ENCODE measurements at places on chromosomes 12 and 14.
A peak's percentile ranks its signal among the peaks of the same experiment; 100 is the strongest.

DNA sequence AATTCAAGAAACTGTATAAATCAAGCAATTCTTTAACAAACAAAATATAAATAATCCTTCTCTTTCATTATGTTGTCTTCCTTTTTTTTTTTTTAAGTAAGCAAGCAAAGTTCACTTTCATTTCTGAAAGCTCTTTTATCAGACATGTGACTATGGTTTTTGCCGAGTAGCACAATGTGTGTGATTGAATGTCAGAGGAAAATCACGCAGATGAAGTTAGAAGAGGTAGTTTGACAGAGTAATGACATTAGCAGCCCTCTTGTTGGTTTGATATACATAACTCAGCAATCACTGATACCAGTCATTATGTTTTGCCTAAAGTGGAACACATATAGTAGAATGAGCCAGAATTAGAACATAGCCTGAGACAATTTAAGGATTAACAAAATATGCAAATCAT lies 19.0 kb downstream of the ALX1 start:
- no peak for DNase-seq
- H3K4me1 ChIP-seq: no peaks in the 10 kb centered on the region
- H3K4me3 ChIP-seq: no peak overlapping the region
- no peak overlapping the region for H3K27ac ChIP-seq
- no peaks in the 10 kb centered on the region for H3K36me3 ChIP-seq

GRCh38 chr12:127153996-127154395 lies 1113.0 kb upstream of the TMEM132C start:
- H3K4me3 ChIP-seq: no peak overlapping the region
- H3K27me3 ChIP-seq: no peaks in the 10 kb centered on the region
- DNase-seq: no peak
- H3K27ac ChIP-seq: no peak overlapping the region
- H3K4me1 ChIP-seq: no peaks in the 10 kb centered on the region

GRCh38 chr12:65779091-65779642 lies 45.1 kb upstream of the HMGA2 start:
- no peaks in the 10 kb centered on the region for H3K4me1 ChIP-seq
- peaks cover 37% of the 10 kb centered on the region for H3K27me3 ChIP-seq
- no peak for DNase-seq
- no peak overlapping the region for H3K27ac ChIP-seq
- no peaks in the 10 kb centered on the region for H3K36me3 ChIP-seq
- H3K4me3 ChIP-seq: no peak overlapping the region

- H3K27ac ChIP-seq: no peak overlapping the region
- peaks cover 13% of the 10 kb centered on the region for H3K27me3 ChIP-seq
- peaks cover 2% of the 10 kb centered on the region for H3K4me1 ChIP-seq
- no peak overlapping the region for H3K4me3 ChIP-seq
These were observed 220.1 kb upstream of the C14orf180 start for GRCh38 chr14:104359301-104359968.

- peaks cover 21% of the 10 kb centered on the region for H3K4me1 ChIP-seq
- H3K36me3 ChIP-seq: no peaks in the 10 kb centered on the region
- H3K4me3 ChIP-seq: peak within 1 kb of the TSS; percentile 77
- H3K27ac ChIP-seq: peak within 1 kb of the TSS; percentile 30
These were observed at the start of gene RILPL1 for GRCh38 chr12:123533672-123534643. Gene RILPL1 (minus strand): TSS chr12:123533719. CDS start chr12:123533482, 237 bp downstream.

DNA sequence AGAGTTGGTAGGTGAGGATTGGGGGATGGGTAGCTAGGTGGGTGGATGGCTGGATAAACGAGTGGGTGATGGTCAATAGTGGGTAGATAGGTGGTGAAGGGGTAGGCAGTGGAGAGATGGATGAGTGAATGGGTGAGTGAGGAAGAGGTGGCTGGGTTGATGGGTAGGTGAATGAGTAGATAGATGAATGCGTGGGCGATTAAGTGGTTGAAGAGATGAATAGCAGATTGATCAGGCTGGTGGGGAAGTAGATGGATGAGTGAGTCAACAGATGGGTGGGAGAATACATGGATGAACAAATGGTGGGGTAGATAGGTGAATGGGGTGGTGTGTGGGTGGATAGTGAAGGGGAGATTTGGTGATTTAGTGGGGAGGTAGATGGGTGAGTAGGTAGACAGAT lies 51.1 kb downstream of the SYNE3 start:
- no peaks in the 10 kb centered on the region for H3K27me3 ChIP-seq
- H3K4me1 ChIP-seq: peaks cover 38% of the 10 kb centered on the region
- peaks cover 43% of the 10 kb centered on the region for H3K36me3 ChIP-seq
- no peak overlapping the region for H3K4me3 ChIP-seq
- H3K27ac ChIP-seq: peak overlapping the region; percentile 55
- no peak for DNase-seq

DNA sequence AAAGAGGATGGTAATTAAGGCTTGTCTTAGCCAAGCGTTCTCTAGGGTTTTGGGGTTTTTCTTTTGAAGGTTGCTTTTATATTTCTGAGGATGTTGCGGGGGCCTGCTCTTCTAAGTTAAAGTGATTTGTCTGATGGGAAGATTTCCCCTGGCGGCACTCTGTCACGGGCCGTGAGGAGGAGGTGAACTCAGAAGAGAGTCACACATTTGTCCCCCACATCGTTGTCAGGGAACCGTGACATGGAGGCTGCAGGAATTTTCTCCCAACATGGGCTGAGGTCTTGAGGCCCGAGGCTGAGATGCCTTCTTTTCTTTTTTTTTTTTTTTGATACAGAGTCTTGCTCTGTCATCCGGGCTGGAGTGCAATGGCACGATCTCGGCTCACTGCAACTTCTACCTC lies 71.5 kb downstream of the ADGRD1 start:
- H3K36me3 ChIP-seq: no peaks in the 10 kb centered on the region
- peaks cover 33% of the 10 kb centered on the region for H3K27me3 ChIP-seq
- no peak overlapping the region for H3K27ac ChIP-seq
- no peak for DNase-seq
- no peaks in the 10 kb centered on the region for H3K4me1 ChIP-seq

- H3K27me3 ChIP-seq: no peaks in the 10 kb centered on the region
- no peaks in the 10 kb centered on the region for H3K4me1 ChIP-seq
- no peak overlapping the region for H3K27ac ChIP-seq
- H3K36me3 ChIP-seq: no peaks in the 10 kb centered on the region
- no peak overlapping the region for H3K4me3 ChIP-seq
- no peak for DNase-seq
These were observed 35.0 kb downstream of the LRFN5 start for GRCh38 chr14:41641690-41642089.

GRCh38 chr12:22543246-22544037 lies 900 bp downstream of the C2CD5 start:
- H3K27ac ChIP-seq: peak overlapping the region; percentile 94
- peaks cover 35% of the 10 kb centered on the region for H3K4me1 ChIP-seq
- peaks cover 8% of the 10 kb centered on the region for H3K27me3 ChIP-seq
- DNase-seq: peak; percentile 35

- H3K27ac ChIP-seq: no peak overlapping the region
- H3K4me1 ChIP-seq: no peaks in the 10 kb centered on the region
- H3K36me3 ChIP-seq: peaks cover 3% of the 10 kb centered on the region
- H3K4me3 ChIP-seq: no peak overlapping the region
These were observed 225.2 kb downstream of the ETNK1 start for GRCh38 chr12:22850185-22850584.

DNA sequence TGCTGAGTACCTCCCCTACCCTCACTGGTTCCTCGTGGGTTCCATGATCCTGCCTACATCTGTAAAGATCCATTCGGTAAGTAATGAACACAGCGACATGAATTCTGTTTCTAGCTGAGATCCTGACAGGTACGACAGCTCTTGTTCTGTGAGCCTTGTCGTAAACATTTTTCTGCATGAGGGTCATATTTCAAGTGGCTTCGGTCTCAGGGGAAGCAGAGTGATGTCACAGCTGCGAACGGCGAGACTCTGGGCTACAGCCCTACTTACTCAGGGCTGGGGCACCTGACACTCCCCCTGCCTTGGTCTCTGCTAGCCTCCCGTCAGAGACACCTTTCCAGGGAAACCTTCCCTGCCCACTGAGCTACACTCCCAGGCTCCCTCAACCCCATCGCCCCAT lies 85.8 kb downstream of the RBM19 start:
- DNase-seq: no peak
- peaks cover 7% of the 10 kb centered on the region for H3K4me1 ChIP-seq
- no peak overlapping the region for H3K4me3 ChIP-seq
- no peaks in the 10 kb centered on the region for H3K27me3 ChIP-seq
- peaks cover 11% of the 10 kb centered on the region for H3K36me3 ChIP-seq

DNA sequence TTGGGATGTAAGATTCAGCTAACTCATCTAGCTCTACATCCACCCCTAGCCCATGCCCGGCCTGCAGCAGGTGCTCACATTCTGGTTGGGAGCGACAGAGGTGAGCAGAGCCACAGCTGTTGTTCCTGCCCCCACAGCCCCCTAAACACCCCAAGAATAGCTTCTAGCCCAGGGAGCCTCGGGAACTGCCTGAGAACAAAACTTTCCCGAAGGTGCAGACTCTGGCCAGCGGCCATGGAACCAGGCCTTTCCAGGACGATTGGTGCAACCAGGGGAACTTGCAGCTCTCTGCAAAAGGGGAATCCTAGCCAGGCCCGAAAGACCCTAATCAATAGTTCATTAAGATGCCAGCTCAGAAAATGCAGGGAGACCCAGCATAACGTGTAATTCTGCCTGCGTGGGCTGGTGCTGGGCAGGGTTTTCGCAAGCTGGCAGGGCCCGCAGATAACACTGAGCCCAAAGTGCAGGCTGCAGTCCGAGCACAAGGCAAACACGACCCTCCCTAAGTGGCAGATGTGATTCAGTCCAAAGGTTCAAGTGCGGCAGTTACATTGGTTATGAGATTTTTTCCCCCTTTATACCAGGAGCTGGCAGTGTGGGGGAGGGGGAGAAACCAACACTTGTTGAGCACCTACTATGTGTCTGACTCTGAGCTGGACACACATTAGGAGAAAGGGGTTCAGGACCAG lies 122.5 kb upstream of the MAP1LC3B2 start:
- H3K27ac ChIP-seq: no peak overlapping the region
- peaks cover 27% of the 10 kb centered on the region for H3K27me3 ChIP-seq
- H3K4me1 ChIP-seq: no peaks in the 10 kb centered on the region
- H3K36me3 ChIP-seq: no peaks in the 10 kb centered on the region
- no peak for DNase-seq

GRCh38 chr14:22641846-22642245 lies 2.3 kb downstream of the OR6J1 start:
- H3K27me3 ChIP-seq: peaks cover 10% of the 10 kb centered on the region
- no peaks in the 10 kb centered on the region for H3K4me1 ChIP-seq
- H3K4me3 ChIP-seq: no peak overlapping the region
- no peak overlapping the region for H3K27ac ChIP-seq
- no peaks in the 10 kb centered on the region for H3K36me3 ChIP-seq
- DNase-seq: no peak

GRCh38 chr14:49598189-49598484 lies 603 bp upstream of the LRR1 start:
- peaks cover 30% of the 10 kb centered on the region for H3K36me3 ChIP-seq
- no peaks in the 10 kb centered on the region for H3K27me3 ChIP-seq
- H3K27ac ChIP-seq: peak overlapping the region; percentile 98
- DNase-seq: no peak
- H3K4me3 ChIP-seq: peak overlapping the region; percentile 98

DNA sequence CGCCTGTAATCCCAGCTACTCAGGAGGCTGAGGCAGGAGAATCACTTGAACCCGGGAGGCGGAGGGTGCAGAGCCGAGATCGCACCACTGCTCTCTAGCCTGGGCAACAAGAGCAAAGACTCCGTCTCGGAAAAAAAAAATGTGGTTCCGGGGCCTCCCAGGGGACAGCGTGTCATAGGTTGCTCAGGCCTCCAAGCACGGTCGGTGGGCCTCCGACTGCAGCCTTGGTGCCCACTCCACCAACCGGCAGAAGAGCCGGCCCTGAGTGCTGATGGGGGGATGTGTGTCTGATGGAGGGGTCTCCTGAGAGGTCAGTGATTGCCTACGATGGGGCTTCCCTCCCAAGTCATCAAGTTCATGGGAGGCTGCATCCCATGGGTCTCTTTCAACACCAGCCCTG lies 15.9 kb downstream of the ZFYVE21 start:
- no peak overlapping the region for H3K4me3 ChIP-seq
- H3K27me3 ChIP-seq: no peaks in the 10 kb centered on the region

- no peak for DNase-seq
- no peak overlapping the region for H3K27ac ChIP-seq
- peaks cover 27% of the 10 kb centered on the region for H3K27me3 ChIP-seq
- H3K4me1 ChIP-seq: peaks cover 2% of the 10 kb centered on the region
These were observed 29.9 kb upstream of the ZNF641 start for GRCh38 chr12:48380596-48380995.

- peaks cover 2% of the 10 kb centered on the region for H3K36me3 ChIP-seq
- peaks cover 14% of the 10 kb centered on the region for H3K4me1 ChIP-seq
- H3K4me3 ChIP-seq: no peak overlapping the region
- no peak for DNase-seq
These were observed 5.2 kb downstream of the DPF3 start for GRCh38 chr14:72888636-72889201.

GRCh38 chr12:108213871-108214445 lies 84.9 kb downstream of the WSCD2 start:
- H3K27ac ChIP-seq: no peak overlapping the region
- H3K36me3 ChIP-seq: peaks cover 3% of the 10 kb centered on the region
- H3K4me3 ChIP-seq: no peak overlapping the region
- H3K4me1 ChIP-seq: no peaks in the 10 kb centered on the region
- peaks cover 84% of the 10 kb centered on the region for H3K27me3 ChIP-seq
- no peak for DNase-seq

DNA sequence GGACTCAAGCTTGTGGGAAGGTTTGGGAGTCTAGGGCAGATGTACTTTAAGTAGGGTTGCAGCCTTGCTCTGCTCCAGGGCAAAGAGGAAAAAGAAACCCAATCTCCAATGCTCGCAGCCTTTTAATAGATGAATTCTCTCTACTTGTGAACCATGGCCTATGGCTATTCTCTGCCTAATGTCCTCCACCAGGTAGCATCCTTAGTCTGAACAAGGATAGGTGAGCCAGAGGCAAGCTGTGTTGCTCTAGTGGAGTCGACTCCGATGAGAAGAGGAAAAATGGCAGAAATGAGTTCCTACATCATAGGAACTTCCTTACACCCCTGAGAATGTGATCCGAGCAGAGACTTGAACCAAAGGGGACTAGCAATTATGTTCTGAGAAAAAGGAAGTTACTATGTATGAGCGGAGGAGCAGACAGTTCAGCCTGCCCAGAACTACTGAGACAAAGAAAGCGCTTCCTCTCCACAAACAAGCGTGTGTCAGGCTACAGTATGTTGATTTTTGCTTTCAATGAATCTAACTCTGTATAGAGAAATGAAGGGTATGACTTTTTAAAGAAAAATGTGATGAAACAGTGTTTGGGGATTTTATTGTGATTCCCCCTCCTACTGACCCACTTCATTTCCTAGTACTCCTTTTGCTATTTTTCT lies 153.6 kb upstream of the ARID2 start:
- no peak overlapping the region for H3K4me3 ChIP-seq
- no peak for DNase-seq
- H3K4me1 ChIP-seq: no peaks in the 10 kb centered on the region
- H3K36me3 ChIP-seq: no peaks in the 10 kb centered on the region

GRCh38 chr14:89792489-89793366 lies 161.8 kb downstream of the EFCAB11 start:
- no peaks in the 10 kb centered on the region for H3K4me1 ChIP-seq
- H3K4me3 ChIP-seq: no peak overlapping the region
- DNase-seq: no peak
- no peaks in the 10 kb centered on the region for H3K36me3 ChIP-seq

GRCh38 chr12:1130164-1130563 lies 139.1 kb downstream of the ERC1 start:
- DNase-seq: no peak
- no peak overlapping the region for H3K27ac ChIP-seq
- H3K4me1 ChIP-seq: peaks cover 11% of the 10 kb centered on the region
- H3K36me3 ChIP-seq: no peaks in the 10 kb centered on the region

- peak overlapping the region; percentile 65 for H3K27ac ChIP-seq
- H3K4me3 ChIP-seq: no peak overlapping the region
- no peaks in the 10 kb centered on the region for H3K27me3 ChIP-seq
- H3K36me3 ChIP-seq: peaks cover 2% of the 10 kb centered on the region
These were observed 32.9 kb downstream of the ZFHX2 start for GRCh38 chr14:23518709-23519108.
